RPMI8226 (cell line): ENCODE measurements at places on chromosomes 1 and 21.

DNA sequence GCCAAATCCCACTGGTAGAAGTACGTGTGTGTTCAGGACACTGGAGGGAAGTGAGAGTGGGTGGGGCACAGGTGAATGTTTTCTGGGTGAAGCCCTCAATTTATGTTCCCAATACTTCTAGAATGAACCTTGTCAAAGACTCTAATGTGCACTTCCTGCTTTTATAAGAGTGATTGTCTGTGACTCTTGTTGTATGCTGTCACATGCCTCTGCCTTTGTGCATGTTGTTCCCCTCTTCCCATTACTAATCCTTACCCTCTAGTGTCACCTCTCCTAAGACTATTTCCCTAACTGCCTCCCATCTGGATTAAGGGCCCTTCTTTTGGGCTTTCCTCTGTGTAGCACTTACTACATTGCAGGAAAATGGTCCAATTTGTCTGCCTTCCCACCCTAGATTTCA is 2.5 kb upstream of the LINGO4 start:
- no peak for DNase-seq

DNA sequence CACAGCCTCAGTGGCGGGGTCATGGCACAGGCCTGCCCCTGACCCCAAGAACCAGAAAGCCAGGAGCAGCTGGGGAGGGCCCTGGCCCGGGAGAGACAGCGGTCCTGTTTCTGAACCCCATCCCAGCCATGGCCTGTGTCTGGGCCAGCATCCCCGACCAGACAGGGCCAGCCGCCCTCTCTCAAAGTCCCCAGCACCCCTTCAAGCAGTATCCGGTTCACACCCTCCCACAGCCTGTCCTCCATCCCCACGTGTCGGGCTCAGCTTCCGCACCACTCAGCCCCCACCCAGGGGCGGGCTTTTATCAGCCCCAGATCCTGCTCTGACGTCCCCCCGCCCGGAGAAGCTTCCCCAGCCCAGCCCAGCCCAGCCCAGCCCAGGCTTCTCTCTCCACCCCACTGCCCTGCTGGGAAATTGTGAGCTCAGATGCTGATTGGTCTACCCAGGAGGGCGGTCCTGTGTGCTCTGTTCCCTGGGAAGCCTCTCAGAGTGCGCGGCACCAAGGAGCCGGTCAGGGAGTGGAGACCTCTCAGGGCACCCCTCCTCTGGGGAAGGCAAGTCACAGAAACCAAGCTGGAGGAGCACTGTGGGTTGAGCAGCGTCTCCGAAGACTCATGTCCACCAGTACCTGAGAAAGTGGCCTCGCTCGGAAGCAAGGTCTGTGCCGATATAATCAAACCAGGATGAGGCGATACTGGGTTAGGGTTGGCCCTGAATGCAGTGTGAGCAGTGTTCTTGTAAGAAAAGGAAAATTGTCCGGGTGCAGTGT is 4.7 kb upstream of the FAAP20 start:
- DNase-seq = no peak

DNA sequence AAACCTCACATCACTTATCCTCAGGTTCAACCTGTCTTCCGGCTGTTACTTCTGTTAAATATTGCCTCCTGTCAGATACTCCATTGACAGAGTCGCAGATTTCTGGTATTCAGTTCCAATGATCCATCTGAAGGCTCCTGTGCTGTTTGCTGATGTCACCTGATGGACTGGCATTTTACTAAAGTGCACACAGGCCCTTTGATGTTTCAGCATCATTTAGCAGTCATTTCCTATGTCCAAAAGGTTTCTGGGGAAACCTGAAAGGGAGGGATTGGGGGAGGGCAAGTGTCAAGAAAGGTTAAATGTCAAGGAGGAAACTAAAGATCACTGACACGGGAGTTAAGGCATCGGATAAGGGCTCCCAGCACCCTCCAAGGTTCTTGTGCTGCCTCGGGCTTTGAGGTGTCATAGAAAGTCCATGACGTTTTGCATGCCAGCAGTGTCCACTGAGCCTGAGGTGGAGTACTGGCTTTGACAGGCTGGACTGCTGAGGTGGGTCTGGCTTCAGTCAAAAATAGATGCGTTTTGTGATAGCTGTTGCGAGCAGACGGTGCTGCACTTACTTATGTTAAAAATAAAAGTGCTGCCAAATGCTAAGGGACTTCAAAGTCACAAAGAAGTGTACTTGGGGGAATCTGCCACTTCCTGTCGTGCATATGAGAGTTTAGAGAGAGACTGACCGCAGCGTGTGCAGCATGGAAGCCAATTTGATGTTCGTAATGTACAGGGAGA is 30.8 kb downstream of the XCL2 start:
- no peak for DNase-seq

DNA sequence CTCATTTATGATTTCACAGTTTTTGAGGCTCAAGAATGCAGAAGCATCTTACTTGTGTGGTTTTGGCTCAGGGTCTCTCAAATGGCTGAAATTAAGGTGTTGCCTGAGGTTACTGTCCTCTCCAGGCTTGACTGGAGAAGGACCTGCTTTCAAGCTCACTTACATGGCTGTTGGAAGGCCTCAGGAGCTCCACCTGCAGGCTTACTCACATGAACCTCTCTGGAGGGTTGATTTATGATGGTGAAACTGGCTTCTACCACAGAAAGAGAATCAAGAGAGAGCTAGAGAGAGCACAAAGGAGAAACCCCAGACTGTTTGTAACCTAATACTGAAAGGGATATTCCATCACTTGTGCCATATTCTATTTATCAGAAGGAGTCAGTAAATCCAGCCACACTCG is 6.2 kb upstream of the KCNK2 start:
- DNase-seq = peak; percentile 41

GRCh38 chr1:187443939-187444338 is 615.2 kb downstream of the PLA2G4A start:
- DNase-seq = no peak

- DNase-seq = no peak
Observed at GRCh38 chr1:11944358-11944931, 9.9 kb downstream of the PLOD1 start.

DNA sequence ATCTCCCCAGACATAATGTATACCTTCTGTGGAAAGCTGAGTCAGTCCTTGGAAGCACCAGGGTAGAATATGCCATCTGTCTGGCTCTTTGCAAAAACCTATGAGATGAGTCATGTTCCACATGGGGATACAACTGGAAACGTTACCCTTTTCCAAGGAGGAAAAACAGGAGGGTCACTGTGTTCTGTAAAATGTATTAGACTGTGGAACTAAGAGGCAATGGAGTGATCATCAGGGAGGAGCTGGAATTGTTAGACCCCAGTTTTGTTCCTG is 16.1 kb upstream of the PSMD4 start:
- DNase-seq = no peak

- DNase-seq = no peak
Observed at GRCh38 chr21:26916799-26917198, 50.1 kb downstream of the ADAMTS5 start.

DNA sequence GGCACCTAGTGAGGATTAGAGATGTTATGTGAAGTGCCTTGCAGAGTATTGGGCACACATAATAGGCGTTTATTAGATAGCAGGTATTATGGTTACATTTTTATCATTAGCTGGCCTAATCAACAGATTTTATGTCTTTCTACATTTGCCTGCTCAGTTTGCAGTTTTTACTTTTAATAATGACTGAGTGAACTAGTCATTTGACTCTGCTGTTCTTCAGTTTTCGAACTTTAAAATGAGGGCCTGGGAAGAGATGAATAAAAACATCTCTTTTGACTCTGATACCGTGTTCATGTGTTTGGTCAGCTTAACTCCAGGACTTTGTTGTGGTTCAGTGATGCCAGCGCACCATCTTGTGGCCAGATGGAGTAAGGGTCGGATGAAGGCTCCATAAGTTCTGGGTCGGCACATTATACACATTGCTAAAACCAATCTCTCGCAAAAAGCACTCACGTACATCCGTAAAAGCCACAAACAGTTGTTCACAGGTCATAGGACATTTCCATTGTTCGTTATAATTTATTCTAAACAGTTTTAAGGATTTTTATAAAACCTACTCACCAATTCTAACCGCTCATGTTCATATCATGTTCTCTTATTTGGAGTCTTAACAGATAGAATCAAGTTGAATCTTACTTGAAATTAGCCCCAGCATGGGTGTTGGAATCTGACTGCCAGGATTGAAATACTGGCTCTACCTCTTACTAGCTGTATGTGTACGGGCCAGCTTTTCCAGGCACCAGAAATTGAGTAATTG is 78.4 kb upstream of the GPR88 start:
- DNase-seq = peak; percentile 56

DNA sequence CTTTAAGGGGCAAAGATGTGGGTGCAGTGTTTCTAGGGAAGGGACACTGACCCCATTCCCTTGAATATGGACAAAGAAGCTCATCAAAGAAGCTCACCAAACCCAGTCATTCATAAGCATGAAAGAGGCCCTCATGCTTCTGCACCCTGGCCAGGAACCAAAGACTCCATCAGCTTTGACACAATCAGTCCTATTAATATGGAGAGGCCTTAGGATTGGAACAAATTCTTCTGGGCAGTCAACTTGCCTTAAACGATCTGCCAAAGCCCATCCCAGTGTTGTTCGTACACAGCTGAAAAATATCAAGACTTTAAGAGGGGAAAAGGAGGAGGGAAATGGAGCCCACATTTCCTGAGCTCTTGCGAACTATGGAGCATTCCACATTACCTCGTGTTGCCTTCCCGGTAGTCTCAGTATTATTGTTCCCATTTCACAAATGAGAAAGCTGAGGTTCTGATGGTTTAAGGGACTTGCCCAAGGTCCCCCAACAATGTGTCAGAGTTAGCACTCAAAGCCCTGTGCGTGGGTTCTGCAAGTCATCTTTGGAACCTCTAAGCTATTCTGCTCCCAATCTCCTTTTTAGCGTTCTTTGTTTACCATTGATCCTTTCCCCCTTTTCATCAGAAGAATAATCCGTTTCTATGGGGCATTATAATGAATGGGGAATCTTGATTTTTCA is 161.9 kb downstream of the ZBTB18 start:
- DNase-seq = no peak

GRCh38 chr1:181133969-181134418 is 45.5 kb downstream of the IER5 start:
- DNase-seq = peak; percentile 49

GRCh38 chr21:29148530-29148929 is 18.1 kb downstream of the MAP3K7CL start:
- no peak for DNase-seq

DNA sequence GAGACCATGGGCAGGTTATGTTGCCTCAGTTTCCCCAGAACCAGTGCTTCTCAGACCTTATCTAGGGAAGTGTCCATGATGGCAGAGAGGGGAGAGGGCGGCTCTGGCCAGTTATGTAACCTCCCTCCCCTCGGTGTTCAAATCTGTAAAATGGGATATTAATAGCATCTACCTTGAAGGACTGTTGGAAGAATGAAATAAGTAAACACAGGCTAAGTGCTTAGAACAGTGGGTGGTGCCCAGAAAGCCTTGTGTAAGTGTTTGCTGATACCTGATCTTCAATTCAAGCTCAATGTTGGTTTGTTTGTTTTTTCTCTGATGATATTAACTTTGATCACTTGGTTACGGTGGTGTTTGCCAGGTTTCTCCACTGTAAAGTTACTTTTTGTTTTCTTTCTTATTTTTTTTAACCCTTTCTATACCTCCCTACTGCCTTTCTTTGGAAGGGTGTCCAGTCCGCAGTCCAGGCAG is 34.9 kb downstream of the EPHA2 start:
- no peak for DNase-seq

DNA sequence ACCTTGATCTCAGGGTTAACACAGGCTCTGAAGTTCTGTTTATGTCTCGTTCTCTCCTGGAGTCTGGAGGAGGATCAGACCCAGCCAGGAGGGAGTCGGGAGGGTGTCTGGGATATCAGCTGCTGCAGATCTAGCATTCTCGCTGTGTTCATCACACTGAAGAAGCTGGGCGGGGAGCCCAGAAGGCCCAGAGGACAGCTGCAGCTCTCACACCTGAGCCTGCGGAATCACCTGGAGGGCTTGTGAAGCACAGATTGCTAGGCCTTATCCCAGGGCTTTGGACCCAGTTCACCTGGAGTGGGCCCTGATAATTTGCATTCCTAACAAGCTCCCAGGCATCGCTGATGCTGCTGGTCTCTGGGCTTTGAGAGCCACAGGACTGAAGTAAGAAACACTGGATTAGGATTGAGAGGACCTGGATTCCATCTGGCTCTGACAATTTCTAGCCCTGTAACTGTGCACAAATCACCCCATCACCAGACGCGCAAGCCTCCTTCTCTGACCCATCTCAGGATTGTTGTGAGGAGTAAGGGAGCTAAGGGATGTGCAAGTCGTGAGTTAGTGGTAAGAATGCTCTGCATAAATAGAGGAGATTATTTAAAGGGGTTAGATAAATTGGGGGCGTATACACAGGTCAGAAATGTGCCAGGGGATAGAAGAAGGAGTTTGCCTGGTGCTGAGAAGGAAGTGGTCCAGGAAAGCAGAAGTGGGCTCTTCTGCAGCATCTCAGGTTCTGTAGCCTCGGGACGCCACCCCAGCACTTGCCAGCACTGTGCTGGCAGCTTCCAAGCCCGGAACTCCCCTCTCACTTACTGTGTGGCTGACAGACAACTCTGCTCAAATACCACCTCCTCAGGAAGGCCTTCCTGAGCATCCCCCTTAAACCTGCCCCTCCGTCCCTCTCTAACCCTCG is 19.1 kb downstream of the ABCA4 start:
- DNase-seq = no peak
